CD4-positive, alpha-beta T cell treated with Interleukin-6 at 100 ng/mL for 8 hours (primary cell): ENCODE measurements at places on chromosomes 1 and 21.

DNA sequence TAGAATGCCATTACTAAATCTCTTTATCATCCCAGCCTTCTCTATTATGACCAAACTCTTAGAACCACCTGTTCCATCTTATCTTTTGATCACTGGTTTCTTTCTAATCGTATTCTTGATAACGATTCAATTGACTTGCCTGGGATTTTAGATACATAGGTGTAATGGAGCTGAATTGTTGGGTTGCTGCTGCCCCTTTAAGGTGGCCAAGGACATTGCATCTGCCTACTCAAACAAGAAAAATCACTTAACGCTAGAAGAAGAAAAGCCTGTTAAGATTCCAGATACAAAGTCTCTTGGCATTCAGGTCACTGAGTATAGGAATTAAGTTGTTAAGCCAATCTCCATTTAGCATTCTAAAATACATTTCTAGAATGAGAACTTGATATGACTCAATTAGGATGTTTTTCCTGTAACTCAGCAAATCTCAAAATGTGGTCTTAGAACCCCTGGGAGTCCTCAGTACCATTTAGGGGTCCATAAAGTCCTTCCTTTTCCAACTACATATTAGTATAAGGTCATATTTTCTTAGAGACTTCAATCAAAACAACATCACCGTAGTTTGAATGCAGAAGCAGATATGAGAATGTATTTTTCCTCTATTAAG lies 12.4 kb downstream of the NEXN start:
- no peak for DNase-seq

DNA sequence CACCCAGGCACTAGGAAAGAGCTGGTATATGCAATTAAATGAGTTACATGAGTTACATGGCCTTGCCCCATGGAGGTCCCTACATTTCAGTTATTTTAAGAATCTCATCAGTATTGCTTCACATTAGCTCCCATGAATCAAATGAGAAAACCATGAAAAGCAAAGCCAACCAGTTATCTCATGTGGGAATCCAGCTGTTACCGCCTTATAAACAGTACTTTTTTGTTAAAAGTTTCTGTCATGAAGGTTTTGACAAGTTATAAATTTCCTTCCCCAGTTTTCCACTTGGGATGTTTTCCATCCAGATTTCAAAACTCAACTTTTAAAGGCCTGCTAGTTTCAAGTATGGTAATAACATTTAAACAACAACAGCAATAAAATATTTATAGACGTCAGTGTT lies 544.8 kb downstream of the NUF2 start:
- no peak for DNase-seq

- no peak for DNase-seq
Observed at GRCh38 chr1:229863651-229864545, 203.1 kb upstream of the GALNT2 start.

DNA sequence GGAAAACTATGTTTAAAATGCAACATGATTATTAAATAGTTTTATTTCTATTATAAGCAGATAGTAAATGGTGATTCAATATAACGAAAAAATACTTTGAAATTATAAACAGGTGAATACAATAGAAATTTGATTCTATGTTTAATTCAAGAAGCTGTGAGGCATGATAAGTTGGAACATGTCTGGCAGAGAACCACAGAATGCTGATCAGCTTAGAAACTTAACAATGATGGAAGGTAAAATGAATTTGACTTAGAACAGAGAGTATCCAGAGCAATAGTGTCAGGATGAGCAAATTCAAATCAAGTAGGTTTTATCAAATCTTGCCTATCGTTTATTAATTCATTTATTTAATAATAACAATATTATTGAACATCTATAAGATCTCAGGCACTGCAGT lies 83.4 kb upstream of the ADGRL4 start:
- no peak for DNase-seq
